ENCODE measurements at places on chromosomes 6 and 20.

DNA sequence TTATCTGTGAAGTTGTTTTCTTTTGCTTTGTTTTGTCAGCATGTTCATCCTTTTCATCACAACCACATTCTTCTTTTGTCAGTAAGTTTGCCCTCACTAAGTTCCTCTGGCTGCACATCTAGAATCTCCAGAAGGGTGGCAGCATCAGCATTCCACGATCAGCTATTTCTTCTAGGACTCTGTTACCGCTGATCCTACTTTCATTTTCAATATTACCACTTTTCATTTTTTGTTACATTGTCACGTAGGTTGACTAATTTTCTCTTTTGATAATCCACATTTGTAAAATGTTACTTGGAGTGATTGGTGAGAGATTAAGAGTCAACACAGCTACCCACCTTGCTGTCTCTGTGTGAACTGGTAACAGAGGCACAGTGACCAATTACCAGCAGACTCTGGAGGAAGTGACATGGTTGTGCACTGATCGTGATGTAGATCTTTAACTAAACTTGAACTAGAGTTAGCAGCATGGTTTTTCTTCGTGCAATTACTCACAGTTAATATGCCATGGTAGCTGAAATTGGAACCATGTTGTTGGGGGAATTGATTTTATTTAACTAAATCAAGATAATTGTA lies 307.9 kb upstream of the SLC35B3 start:
- DNase-seq = no peak

DNA sequence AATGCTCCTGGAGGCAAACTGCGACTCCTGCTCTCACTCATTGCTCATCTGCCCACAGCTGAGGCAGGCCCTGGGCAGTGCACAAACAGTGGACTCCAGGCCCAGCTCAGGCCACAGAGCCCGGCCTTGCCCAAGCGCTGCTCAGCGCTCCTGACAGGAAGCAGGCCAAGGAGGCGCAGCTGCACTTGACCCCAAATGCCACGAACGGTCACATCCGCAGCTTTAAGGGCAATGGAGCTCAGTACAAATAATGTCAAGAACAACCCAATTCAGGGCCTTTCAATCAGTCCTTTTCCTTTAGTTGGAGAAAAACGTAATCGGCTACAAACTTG lies 33.8 kb downstream of the RRBP1 start:
- no peak for DNase-seq

DNA sequence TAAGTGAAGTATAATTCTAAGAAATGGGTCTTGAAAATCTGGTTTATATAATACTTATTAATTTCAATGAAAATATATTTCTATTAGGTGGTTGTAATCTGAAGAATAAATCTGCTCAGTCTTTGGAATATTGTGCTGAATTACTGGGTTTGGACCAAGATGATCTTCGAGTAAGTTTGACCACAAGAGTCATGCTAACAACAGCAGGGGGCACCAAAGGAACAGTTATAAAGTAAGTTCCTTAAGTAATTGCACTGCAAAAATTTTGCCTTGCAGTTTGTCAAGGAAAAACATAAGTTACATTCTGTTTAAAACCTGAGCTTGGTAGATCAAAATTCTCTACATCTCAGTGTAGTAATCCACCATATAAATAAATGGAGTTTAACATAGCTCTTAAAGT lies 106.0 kb downstream of the MYO6 start:
- DNase-seq = peak; percentile 59

DNA sequence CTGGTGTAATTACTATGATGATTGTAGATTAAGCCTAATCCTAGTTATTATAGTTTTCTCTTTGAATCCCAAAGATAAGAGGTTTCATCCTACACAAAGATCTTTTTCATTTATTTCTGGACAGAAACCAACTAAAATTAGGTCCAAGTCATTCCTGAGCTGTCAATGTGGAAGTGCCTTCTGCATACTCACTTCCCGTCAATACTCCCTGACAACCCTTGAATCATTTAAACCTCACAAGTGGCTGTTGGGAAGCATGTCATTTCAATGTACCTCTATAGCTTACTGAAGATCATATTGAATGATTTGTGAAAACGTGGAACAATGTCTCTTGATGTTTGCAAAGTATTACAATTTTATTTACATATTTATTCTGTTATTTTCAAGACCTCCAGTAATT lies 274.1 kb downstream of the HACE1 start:
- no peak for DNase-seq

GRCh38 chr20:15061955-15062354 lies 724.5 kb upstream of the FLRT3 start:
- DNase-seq = peak; percentile 54

DNA sequence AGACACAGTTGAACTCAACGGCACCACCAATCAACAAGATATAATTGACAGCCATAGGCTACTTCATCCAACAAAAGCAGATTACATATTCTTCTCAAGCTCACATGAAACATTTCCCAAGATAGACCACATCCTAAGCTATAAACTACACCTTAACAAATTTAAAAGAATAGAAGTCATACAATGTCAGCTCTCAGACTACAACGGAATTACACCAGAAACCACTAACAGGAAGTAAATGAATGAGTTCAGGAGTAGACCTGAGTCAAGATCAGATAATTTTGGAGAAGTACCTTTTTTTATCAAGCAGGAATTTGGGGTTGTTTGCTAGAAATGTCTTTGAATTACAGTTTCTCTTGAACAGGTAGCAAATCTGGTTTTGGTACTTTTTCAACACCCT lies 237.8 kb downstream of the TBX18 start:
- DNase-seq = no peak

- DNase-seq = no peak
Measured at GRCh38 chr20:3031524-3032147, 11.8 kb upstream of the GNRH2 start.

GRCh38 chr6:30360139-30360538 lies 15.2 kb downstream of the RPP21 start:
- DNase-seq = no peak

Measured in bronchial epithelial cell (primary cell).